NCI-H1436 treated with DMSO at 0.1 percent for 48 hours (cell line): ENCODE measurements at places on chromosomes 3 and 15.

GRCh38 chr3:13574083-13574797 lies 25.3 kb downstream of the FBLN2 start:
- DNase-seq = no peak

GRCh38 chr3:193821151-193821668 lies 228.2 kb downstream of the OPA1 start:
- DNase-seq = no peak

- DNase-seq = no peak
These were observed 12.1 kb upstream of the DNAJC13 start for GRCh38 chr3:132405188-132405587.

- DNase-seq = no peak
These were observed 32.4 kb downstream of the GJD2 start for GRCh38 chr15:34722439-34722836.

DNA sequence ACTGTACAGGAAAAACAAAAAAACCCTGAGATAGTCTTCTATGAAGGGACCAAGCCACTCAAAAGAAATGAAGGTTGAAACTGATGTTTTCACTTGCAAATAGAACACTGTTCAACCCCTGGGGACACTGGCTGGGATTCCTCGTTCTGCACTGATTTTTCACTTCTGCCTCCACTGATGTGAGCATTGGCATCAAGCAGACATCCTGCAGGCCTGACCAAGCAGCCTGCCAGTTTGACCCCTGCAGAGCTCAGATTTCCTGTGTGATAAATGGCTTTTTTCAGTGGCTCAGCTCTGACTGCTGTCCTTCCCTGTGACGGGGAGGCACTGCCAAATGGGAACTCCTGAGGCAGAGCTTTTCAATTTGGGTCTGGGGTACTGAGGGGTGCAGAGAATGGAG lies 50.0 kb downstream of the RASGRP1 start:
- DNase-seq = no peak

- DNase-seq = no peak
These were observed 85.3 kb downstream of the ASB7 start for GRCh38 chr15:100687582-100688141.

- DNase-seq = no peak
These were observed 38.9 kb downstream of the ABHD2 start for GRCh38 chr15:89127054-89127702.

DNA sequence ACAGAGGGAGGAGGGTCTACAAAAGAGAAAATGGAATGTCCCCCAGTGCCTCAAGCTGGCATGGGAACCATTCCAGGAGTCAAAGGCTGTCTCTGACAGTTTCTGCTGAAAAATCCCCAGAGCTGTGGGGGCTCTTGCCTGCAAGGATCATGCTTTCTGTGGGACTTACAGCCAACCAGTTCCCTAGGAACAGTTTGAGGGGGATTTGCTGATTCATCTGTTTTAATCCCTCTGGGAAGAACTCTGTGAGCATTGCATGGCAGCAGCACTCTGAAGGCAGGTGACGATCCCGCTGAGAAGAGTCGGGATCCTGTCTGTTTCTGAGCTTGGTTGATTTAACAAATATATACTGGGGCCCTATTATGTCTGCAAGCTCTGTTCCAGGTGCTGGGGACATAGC lies 176.0 kb downstream of the SSR3 start:
- no peak for DNase-seq

- no peak for DNase-seq
These were observed 69.4 kb upstream of the PLXNA1 start for GRCh38 chr3:126913524-126913923.

DNA sequence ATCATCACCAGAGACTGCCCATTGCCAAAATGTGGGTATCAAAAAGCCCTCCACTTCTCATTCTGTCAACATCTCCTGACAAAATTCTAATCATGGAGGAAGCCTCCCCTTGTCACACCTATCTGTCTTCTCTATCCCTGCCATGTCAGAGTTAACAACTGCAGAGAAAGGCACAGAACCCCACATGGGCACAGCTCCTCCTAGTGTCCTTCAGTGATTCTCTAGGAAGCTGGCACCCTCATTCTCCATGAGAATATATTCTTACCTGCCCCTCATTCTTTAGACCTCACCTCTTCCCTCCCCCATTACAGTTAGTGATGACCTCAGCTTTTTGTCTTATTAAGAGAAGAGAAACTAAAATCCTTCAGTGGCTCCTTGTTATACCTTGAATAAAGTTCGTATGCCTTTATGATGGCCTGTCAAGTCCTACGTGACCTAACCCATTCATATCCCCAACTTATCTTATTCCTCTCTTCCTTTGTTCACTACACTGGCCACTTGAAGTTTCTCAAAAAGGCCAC lies 44.6 kb downstream of the NME9 start:
- DNase-seq = no peak

- DNase-seq = no peak
These were observed 46.2 kb upstream of the PPP4R2 start for GRCh38 chr3:72950372-72950771.

GRCh38 chr3:7707187-7707586 lies 794.4 kb upstream of the LMCD1 start:
- DNase-seq = no peak

DNA sequence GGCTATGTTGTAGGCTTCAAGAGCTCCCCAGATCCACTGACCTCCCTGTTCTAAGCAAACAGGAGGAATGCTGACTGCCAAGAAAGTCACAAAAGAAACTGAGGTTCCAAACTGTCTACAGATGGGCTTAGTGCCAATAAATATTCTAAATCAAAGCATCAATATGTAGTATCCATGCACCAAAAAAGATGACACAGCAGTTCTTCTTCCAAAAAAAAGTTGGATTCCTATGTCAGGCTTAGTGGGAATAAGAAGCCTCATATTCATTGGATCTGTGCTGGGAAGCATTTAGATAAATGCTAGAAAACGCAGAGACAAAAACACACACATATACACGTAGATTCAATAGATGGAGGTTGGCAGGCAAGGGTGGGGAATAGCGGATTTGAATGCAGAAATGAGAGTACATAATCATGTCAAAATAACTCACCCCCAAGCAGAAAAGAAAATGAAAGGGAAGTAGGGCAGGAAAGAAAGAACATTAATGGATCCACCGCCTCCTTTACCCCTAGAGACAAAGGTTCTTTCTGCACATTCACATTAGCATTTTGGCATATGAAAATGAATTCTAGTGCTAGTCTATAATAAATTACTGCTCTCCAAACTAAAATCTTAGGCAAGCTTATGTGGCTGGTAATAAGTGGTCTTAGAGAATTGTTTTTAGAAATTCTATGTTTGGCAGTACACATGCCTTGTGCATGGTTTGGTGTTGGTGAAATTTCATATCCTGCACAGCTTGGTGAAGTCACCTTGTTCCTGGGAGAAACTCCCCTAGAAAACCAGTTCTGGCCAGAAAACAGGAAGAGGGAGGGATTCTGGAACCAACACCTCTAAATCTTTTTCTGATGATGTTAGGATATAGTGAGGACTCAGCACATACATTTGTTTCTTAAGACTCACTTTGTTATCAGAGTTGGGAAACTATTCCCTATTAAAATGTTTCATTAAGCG lies 283.4 kb downstream of the LSAMP start:
- no peak for DNase-seq

GRCh38 chr15:58134886-58135285 lies 3.3 kb upstream of the AQP9 start:
- DNase-seq = no peak

GRCh38 chr3:129032716-129033115 lies 27.9 kb upstream of the GP9 start:
- DNase-seq = no peak

GRCh38 chr15:96312641-96313335 lies 17.7 kb upstream of the NR2F2 start:
- DNase-seq = no peak

DNA sequence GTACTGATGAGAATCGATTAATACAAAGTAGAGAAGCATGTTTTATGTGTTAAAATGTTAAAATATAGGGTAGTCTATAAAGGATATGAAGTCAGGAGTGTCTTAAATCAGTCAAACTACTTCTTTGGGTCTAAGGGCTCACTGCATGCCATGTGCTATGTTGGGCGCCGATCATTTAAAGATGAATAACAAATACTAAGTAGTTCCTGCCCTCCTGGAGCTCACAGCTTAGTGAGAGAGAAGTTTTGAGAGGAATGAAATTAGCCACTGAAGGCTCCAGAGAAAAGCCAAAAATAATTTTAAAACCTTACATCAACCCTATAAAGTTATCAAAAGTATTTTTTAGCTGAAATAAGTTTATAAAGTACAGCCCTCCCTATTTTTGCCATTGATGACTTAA lies 44.5 kb downstream of the BLM start:
- DNase-seq = no peak

GRCh38 chr3:65945480-65945879 lies 93.2 kb downstream of the MAGI1 start:
- no peak for DNase-seq

DNA sequence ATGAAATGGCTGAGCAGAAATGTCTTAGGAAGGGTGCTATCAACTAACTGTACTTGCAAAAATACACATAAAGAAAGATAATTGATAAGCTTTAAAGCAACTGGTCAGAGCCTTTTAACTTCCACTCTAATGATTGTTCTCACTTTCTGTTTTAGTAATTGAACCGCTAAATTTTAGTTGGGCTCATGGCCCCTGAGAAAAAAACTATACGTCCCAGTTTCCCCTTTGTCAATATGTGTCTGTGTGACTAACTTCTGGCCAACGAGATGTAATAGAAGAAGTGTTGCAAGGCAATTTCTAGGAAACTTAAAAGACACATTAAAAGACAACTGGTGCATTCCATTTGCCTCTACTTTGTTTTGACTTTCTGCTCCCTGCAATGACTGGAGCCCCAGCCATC lies 223.9 kb downstream of the NR1D2 start:
- DNase-seq = no peak
